ENCODE measurements at places on chromosomes 1 and 21.

- no peak for DNase-seq
Measured at GRCh38 chr21:31771685-31772084, 39.8 kb upstream of the SCAF4 start.

GRCh38 chr1:21517660-21518480 is 8.6 kb downstream of the ALPL start:
- DNase-seq = no peak

GRCh38 chr1:53568540-53568939 is 109.3 kb downstream of the DMRTB1 start:
- no peak for DNase-seq

- no peak for DNase-seq
Measured at GRCh38 chr1:63890468-63890867, 116.7 kb downstream of the ROR1 start.

- DNase-seq = no peak
Measured at GRCh38 chr1:86704972-86705664, 742 bp downstream of the SH3GLB1 start.

DNA sequence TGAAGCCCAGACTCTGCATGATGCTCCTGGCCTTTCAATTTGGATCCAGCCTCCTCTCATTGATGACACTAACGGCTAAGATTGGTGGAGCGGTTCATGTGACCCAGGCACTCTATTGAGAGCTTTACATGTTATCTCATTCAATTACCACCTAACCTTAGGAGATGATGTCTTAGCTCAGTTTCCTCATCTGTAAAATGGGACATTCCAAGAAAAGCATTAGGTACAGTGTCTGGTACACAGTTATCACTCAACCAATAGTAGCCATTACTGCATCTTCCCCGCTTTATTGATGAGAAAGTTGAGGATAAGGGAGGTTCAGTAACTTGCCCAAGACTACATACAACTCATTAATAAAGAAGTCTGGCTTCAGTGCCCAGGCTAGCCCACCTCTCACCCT is 17.0 kb downstream of the HEYL start:
- no peak for DNase-seq

DNA sequence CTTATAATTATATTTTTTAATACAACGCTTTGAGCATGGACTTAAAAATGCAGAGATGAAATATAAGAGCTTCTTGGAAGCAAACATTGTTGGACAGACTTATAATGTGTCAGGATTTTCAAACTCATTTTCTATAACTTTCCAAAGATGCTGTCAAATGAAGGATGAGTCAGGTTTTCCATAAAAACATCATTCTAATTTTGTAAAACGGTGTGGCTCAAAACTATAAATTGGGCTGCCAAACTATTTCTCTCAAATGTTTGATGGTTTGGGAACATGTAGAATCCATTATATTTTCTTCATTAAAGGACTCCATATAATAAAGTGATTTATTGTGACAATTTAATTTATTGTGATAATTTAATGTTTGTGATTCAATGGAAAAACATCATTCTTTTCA is 511.2 kb downstream of the USP25 start:
- no peak for DNase-seq

DNA sequence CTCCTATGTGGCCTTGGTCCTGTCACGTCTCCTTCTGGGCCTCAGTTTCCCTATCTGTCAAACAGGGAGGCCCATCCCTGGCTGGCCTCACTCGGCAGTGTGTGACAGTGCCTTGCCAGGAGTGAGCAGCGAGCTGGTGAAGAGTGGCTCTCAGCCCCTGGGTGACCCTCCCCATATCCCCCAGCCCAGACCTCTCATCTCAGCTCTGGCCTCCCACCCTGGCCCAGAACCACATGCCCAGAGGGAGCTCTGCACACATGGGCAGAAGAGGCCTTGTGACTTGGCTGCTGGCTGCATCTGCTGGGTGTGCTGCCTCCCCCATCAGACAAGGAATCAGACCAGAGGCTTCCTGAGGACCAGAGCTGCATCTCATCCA is 19.5 kb upstream of the PADI1 start:
- no peak for DNase-seq

DNA sequence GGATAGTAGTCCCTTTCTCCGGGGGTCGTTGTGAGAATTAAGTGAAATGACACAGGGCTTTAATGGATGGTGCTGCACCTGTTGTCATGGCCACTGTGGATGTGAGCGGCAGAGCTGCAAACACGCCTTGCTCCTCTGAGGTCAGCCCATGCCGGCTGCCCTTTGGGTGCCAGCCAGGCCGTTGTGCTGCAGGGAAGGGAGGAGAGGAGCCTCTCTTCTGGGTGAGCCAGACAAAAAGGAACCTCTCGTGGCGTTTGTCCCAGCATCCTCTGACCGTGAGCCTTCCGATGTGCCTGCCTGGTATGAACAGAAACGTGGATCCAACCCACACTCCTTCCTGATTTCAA is 383.0 kb upstream of the VAMP3 start:
- DNase-seq = no peak

DNA sequence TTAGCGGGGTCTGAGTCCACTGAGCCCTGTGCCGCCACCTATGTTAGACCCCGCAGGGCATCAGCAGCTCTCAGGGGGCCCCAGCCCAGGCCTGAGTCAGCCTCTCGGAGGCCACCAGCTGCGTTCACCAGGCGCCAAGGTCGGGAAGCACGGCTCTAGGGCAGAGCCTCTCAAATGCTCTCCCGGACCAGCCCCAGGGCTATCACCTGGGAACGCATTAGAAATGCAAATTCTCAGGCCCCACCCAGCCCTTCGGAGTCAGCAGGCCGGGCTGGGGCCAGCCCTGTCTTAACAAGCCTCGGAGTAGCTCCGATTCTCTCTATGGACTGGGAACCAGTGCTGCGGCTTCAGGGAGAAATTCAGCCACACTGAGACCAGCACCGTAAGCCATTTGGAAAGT is 37.2 kb upstream of the TSPEAR start:
- DNase-seq = no peak

- no peak for DNase-seq
Measured at GRCh38 chr1:109186733-109187086, 27.0 kb upstream of the SARS1 start.

GRCh38 chr1:198657550-198658064 is 18.8 kb downstream of the PTPRC start:
- no peak for DNase-seq

DNA sequence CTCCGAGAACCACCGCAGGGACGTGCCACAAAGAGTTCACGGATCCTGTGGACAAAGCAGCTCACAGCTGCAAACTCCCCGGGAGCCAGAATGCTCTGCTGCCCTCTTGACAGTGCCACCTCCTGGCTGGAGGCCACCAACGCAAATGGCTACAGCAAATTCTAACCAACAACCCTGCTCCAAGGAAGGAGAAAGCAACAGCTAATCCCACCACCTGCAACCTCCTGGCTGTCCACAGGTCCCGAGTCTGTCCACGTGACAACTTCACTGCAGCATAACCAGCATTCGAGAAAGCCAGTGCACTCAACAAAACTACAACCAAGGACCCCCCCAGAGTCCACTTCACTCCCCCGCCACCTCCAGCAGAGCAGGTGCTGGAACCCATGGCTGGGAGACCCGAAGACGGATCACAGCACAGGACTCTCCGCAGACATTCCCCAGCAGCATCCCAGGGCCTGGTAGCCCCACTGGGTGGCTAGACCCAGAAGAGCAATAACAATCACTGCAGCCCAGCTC is 17.3 kb downstream of the POFUT2 start:
- no peak for DNase-seq

DNA sequence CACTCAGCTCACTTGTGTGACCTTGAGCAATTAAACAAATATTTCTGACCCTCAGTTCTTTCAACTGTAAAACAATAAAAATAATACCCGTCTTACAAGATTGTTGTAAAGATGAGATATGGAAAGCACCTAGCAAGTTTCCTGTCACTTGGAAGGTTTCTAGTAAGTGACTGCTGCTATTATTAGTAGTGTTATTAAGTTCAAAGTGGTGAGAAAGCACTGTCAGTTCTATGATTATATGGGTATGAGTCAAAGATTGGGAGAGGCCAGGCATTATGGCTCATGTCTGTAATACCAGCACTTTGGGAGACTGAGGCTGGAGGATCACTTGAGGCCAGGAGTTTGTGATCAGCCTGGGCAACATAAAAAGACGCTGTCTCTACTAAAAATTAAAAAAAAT is 145.4 kb downstream of the C1orf21 start:
- DNase-seq = no peak

- DNase-seq = no peak
Measured at GRCh38 chr1:101107496-101108110, 82.0 kb upstream of the DPH5 start.

GRCh38 chr1:10813799-10814198 is 17.4 kb upstream of the CASZ1 start:
- DNase-seq = no peak

- DNase-seq = no peak
Measured at GRCh38 chr1:28582248-28582615, 9.8 kb upstream of the RAB42 start.

DNA sequence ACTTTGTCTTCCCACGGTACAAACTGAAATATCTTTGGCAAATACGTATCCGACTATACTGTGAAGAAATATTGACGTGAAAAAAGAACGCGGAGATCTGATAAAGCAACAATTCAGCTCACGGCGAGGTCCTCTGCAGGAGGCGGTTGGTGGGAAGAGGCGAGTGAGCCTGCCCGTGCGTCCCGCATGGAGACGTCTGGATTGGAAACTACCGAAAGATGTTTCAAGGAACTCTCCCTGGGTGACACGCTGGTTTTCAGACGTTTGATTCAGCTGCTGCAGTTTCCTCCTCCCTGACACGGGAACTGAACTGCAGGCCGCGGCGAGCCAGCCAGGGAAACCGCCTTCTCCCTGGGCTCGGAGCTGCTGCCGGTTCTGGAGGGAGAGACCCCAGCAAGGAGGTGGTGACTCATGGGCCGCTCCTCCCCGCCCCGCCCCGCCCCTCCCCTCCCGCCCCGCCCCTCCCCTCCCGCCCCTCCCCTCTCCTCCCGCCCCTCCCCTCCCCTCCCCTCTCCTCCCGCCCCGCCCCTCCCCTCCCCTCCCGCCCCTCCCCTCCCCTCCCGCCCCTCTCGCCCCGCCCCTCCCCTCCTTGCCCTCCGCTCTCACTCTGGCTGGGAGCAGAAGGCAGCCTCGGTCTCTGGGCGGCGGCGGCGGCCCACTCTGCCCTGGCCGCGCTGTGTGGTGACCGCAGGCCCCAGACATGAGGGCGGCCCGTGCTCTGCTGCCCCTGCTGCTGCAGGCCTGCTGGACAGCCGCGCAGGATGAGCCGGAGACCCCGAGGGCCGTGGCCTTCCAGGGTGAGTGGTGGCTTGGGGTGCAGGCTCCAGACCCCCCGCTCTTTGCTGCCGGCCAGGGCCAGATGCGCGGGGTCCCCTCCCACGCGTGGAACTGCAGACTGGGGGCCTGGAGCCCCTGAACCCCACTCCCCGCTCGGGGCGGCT is at the start of gene COL6A1:
Gene COL6A1, plus strand, starts transcription at position 620 of the 941 bp plus-strand sequence. Its CDS starts 81 bp downstream, at position 701.
- DNase-seq = no peak

DNA sequence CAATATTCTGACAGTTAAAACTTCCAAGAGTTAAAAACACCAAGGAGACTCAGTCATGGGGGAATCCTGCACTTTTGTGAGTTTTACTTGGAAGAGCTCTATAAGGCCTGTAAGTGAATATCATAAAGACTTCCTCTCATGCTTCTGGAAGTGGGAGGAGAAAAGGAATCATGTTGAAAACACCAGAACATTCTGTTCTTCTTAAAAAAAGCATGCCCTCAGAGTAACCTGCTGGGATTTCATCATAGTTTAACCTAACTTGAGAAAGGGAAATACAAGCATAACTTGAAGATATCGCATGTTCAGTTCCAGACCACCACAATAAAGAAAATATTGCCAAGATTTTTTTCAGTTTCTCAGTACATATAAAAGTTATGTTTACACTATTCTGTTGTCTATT is 51.9 kb downstream of the COL11A1 start:
- DNase-seq = no peak

- DNase-seq = no peak
Measured at GRCh38 chr1:24903560-24903954, 26.5 kb downstream of the RUNX3 start.

- no peak for DNase-seq
Measured at GRCh38 chr1:111176678-111177077, 23.8 kb downstream of the DENND2D start.

DNA sequence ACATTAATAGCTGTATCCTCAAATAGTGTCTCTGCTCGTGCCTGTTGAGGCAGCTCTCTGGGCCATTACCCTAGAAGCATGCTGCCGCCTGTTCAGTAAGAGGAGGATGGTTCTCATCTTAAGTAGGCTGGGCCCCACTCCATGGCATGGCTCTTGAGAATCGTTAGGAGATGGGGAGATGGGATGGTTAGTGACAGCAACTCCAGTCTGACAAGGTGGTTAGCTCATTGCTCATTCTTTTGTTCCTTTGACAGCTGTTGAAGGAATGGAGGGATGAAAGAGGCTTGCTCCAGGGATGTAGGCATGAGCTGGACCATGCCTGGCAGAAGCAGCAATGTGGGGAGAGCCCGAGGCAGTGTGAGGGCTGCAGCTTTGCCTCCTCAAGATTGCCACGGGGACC is 68.2 kb downstream of the MAP10 start:
- no peak for DNase-seq

DNA sequence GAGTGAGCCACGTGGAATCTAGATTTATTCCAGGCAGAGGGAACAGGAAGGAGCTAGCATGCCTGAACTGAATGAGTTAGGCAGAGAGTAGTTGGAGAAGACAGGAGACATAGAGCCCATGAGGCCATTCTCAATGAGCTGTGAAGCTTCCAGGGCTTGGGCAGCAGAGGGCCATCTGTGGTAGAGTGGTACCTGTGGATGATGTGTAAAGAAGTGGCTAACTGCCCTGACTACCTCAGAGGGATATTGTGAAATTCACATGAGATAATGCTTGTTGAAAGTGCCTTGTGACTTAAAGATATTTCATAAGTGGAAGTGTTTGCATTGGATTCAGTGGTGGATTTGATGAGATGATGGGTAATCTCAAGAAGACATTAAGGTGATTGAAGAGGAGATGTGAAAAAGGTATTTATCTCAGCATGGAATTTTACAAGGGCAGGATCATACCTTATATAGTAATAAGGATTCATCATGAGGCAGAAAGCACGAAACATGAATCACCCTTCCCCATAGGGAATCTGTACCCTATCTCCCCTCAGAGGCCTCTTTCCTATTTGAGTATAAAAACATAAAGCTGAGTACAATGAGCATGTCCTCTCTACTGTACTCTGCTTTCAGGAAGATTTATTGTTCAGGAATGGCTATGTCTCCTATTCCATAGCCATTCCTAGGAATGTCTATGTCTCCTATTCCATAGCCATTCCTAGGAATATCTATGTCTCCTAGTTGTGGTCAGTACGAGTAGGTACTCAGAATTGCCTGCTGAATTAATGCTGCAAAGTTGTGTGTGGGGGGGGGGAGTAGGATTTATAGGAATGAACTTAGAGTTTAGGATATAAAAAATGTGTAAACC is 146.8 kb downstream of the PAPPA2 start:
- no peak for DNase-seq

GRCh38 chr1:40313329-40313957 is 3.6 kb downstream of the COL9A2 start:
- no peak for DNase-seq

- DNase-seq = no peak
Measured at GRCh38 chr21:45594721-45595489, 48.6 kb upstream of the PCBP3 start.

DNA sequence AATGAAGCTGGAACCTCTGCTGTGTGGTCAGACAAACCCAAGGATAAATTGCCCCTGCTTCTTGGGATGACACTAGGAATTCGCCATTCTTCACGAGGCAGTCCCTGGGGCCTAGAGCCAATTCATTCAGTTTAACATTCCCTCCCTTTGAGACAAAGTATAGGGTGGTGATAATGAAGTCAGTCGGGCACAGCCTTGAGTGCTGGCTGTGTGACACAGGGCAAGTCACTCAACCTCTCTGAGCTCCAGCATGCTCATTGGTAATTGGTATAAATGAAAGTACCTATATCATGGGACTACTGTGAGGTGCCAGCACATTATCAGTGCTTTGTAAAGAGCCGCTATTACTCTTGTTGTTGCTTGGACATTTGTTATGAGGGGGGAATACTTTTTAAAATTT is 64.9 kb upstream of the DIRAS3 start:
- no peak for DNase-seq
